Stimulated activated CD4-positive, alpha-beta T cell treated with anti-CD3 and anti-CD28 coated beads, Interleukin-15, amount 100 ng/mL, for 24 hours (primary cell): ENCODE measurements at places on chromosomes 1 and 21.

GRCh38 chr1:183331091-183331742 lies 87.0 kb downstream of the NMNAT2 start:
- DNase-seq: no peak

GRCh38 chr1:234771642-234772344 lies 161.8 kb upstream of the IRF2BP2 start:
- no peak for DNase-seq

DNA sequence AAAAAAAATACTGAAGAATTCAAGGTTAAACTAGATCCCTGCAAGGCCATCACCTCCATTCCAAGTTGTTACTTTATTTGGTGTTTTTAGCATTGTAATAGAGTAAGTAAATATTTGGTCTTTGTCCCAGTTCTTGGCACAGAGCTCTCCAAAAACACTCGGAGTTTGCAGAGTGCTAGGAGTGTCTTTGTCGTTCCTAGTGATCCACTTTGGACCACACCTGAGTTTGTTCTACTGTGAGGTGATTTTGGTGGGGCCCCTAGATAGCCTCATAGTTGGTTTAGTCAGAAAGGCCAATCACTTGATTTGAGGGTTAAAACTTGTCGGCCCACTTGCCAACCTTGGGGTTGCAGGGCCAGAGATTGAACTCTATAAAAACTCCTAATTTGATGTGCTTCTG lies 25.6 kb downstream of the SYNC start:
- no peak for DNase-seq

- DNase-seq: no peak
Observed at GRCh38 chr1:3703786-3704371, 48.4 kb upstream of the CCDC27 start.

GRCh38 chr1:81714636-81715035 lies 86.1 kb upstream of the ADGRL2 start:
- DNase-seq: no peak

- DNase-seq: no peak
Observed at GRCh38 chr1:5311147-5311546, 656.7 kb downstream of the AJAP1 start.

GRCh38 chr1:17089506-17089905 lies 29.7 kb downstream of the PADI2 start:
- DNase-seq: no peak

GRCh38 chr1:39795651-39796050 lies 7.0 kb upstream of the BMP8B start:
- DNase-seq: no peak

- peak; percentile 80 for DNase-seq
Observed at GRCh38 chr1:19336543-19336942, 24.4 kb downstream of the SLC66A1 start.

- DNase-seq: no peak
Observed at GRCh38 chr1:13642306-13643004, 57.5 kb upstream of the PRDM2 start.

DNA sequence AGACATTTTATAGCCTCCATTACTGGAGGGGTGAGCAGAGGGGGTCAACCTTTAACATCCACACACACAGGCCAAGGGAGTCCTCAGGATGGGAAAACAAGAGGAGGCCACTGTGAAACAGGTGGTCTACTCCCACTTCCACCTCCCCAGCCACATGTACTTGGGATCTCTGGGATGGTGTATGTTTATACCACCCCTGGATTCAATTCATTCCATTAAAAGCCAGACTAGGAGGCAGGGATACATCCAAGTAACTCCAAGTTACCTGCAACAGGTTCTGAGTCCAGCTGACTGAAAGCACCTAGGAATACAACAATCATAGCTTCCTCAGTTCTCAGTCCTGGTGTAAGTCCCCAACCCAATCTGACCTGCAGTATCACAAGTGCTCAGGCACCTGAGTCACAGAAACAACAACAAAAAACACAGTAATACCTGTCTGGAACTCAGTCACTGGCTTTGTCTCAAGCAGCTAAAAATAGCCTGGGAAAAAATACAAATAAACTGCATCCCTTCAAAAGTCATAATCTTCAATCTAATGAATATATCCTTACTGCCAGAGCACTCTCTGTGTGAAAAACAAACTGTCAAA lies 9.8 kb downstream of the ERI3 start:
- no peak for DNase-seq

- no peak for DNase-seq
Observed at GRCh38 chr1:60402816-60403215, 329.2 kb upstream of the C1orf87 start.

DNA sequence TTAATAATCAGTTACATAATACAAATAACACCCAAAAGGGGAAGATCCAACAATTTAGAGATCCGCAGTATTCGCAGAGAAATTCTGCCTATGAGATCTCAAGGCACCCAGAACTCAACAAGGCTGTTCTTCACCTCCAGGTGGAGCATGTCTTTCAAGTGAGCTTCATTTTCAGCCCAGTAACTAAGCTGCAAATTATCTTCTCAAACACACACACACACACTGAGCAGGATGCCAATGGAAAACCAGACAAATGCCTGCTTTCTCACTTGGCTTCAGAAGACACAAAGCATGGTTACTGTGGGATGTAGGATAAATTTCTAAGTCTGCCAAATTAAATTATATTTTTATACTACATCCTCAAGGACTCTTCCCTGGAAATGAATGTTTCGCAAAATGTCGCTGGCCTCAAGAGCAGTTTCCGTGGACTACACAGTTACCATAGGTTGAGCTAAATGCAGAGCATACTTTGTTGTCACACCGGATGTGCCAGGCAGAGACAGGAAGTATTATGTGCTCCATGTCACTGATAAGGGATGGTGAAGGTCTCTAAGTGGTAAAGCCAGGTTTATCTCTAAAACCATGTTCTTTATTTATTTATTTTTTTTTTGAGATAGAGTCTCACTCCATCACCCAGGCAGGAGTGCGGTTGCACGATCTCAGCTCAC lies 30.3 kb downstream of the UBR4 start:
- DNase-seq: peak; percentile 9

DNA sequence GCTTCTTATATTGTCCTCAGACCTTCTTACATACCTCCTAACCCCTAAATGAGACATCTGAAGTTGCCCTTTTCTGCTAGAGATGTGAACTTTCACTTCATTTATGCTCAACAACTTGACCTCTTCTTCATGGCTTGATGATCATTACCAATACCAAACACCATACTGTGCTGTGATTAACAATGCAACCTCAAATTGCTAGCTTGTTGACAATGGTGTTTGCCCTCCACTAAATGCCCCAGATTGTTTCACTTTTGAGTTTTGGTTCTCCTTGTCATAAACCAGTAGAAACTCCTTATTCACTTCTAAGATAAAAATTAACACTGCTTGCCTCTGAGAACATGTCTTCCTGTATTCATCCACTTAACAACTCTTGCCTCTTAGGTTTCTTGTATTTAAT lies 5.6 kb downstream of the JAK1 start:
- DNase-seq: no peak

GRCh38 chr1:76465030-76465429 lies 390.5 kb downstream of the ST6GALNAC3 start:
- DNase-seq: no peak

- DNase-seq: no peak
Observed at GRCh38 chr1:55055084-55055882, 15.9 kb downstream of the PCSK9 start.

DNA sequence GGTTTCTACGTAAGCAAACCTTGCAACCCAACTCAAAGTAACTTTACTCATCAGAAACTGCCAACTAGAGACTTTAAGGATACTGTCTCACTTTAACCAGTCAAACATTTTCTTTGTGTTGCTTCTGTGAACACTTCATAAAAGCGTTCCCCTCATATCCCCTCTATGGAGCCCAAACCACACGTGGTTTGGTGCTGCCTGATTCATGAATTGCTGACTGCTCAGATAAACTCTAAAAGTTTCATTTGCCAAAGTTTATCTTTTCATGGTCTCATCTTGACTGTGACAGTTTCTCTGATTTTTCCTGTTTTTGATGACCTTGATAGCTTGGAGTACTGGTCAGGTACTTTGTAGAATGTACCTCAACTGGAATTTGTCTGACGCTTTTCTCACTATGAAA lies 14.6 kb upstream of the RWDD3 start:
- DNase-seq: no peak
